ENCODE measurements at places on chromosomes 5 and 9. TPM values are rescaled to one million over a fixed set of nuclear protein-coding genes. Genes with fewer than 3 reads are reported as not detected.

Gene MELK
- 1.7 TPM for total RNA-seq

Gene MARCHF3
- total RNA-seq: 14.3 TPM

- DNase-seq: no peak
These were observed 192.2 kb downstream of the C9orf152 start for GRCh38 chr9:110015759-110016158.

DNA sequence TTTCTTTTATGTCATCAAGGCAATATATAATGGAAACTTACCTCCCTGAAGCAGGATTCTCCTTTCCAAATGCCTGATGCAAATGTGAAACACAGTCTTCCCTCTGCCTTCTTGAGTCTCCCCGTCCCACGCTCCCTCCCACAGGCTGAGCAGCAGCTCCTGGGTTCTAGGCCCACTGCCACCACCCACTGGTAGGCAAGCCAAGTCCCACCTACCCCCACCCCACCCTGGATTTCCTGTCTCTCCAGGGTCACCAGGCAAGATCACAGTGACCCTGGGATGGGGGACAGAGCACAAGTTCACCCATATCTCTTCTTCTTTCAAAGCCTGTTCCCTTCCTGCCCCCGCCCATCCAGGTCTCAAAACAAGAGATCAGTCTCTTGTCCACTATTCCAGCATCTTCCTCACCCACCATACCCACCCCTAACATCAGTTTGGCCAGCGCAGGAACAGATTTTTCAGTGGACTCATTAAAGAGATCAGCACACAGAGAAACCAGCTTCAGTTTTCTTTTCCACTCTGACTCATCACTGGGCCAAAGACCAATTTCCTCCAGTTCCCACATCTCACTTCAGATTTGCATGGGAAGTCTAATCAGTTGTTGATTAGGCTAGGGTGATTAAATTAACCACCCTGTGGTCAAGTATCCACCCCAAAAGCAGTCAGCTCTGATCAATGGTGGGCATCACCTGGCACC, 151.5 kb downstream of the ACTL7B start:
- no peak for DNase-seq

- DNase-seq: peak; percentile 60
These were observed at the start of gene TNFSF8 for GRCh38 chr9:114930056-114930812. Gene TNFSF8 (minus strand): TSS chr9:114930591. CDS start chr9:114930303, 288 bp downstream.

- no peak for DNase-seq
These were observed 369.4 kb downstream of the TMEM161B start for GRCh38 chr5:87899208-87899661.

- DNase-seq: no peak
These were observed 30.0 kb downstream of the DAB2IP start for GRCh38 chr9:121681404-121681803.

DNA sequence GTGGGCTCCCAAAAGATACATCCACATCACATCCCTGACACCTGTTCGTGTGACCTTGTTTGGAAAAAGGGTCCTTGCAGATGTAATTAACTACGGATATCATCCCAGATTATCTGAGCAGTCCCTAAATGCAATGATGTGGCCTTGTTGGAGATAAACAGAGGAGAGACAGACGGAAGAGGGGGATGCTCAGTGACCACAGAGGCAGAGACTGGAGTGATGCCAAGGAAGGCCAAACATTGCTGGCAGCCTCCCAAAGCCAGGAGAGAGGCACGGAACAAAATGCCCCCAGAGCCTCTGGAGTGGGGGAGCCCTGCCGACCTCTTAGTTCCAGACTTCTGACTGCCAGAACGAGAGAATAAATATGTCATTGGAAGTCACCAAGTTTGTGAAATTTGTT, 15.0 kb upstream of the VAV2 start:
- DNase-seq: no peak

GRCh38 chr9:18421391-18421790, 52.6 kb upstream of the ADAMTSL1 start:
- DNase-seq: no peak

DNA sequence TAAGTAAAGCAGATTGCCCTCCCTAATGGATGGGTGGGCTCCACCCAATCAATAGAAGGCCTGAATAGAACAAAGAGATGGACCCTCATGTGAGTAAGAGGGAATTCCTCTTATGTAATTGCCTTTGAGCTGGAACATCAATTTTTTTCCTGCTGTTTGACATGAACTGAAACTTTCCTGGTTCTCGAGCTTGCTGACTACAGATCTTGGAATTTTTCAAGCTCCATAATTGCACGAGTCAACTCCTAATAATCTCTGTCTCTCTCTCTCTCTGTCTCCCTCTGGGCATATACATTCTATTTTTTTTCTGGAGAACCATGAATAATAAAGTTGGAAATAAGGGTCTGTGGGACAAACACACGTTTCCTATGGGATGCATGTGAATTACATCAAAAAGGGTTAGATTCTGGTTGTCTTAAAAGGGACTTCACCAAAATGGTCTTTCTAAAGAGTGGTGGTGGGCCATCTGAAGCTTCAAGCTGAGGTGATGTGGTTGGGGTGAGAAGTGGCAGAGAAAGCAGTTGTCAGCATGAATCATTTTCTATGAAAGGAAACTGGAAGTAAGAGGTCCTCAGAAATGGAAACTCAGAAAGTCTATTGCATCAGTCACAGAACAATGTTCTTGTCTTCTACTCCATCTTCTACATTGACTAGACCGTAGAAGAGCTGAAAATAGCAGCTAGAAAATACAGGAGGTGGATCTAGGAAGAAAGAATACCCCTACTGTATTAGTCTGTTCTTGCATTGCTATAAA, 47.0 kb upstream of the HOMER1 start:
- no peak for DNase-seq
